ENCODE measurements at places on chromosomes 2 and 18.

DNA sequence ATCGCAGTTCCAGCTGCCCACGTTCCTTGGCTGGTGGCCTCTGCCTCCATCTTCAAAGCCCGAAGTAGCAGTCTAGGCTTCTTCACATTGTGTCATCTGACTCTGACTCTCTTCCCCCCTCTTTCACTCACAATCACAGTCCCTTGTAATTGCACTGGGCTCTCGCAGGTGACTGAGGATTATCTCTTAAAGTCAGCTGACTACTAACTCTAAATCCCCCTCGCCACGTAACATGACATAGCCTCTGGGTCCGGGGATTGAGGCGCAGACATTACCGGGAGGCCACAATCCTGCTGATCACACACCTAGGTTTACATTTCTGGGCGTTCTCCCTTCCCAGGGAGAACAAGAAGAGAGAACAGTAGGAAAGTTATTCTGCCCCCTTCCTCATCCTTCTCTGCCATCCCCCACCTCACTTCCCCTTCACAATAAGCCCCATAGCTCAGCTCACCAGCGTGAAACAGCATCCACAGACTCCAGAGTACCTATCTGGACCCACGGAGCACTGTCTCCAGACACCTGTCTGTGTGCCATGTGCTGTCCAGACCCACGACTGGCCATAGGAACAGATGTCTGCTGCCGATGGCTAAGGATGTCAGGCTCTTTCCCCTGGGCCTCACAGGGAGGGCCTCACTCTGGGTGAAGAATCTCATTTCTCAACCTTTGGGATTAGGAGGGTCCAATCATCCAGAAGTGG, 64.3 kb upstream of the FZD7 start:
- no peak for DNase-seq

- DNase-seq: no peak
Observed at GRCh38 chr2:71716697-71717624, 263.6 kb downstream of the DYSF start.

GRCh38 chr2:137675584-137676327, 288.5 kb upstream of the HNMT start:
- DNase-seq: no peak

GRCh38 chr2:27863146-27863545, 27.0 kb downstream of the RBKS start:
- no peak for DNase-seq

DNA sequence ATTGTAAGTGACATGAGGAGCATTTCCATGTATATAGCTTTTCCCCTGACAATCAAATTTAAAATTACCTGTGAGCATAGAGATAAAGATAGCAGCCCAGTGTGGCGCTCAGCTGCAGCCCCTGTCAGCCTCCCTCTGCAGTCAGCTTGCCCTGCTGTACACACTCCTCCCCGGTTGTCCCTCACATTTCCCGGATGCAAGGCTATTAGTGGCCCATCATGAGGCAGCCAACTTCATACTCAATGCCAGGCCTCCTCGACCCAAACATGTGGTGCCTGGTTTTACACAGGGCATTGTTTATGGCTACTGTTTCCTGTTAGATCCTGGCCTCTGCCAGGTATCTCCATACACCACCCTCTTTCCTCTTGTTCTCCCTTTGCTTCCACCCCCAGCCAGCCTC, 116.1 kb upstream of the SH3BP4 start:
- no peak for DNase-seq

DNA sequence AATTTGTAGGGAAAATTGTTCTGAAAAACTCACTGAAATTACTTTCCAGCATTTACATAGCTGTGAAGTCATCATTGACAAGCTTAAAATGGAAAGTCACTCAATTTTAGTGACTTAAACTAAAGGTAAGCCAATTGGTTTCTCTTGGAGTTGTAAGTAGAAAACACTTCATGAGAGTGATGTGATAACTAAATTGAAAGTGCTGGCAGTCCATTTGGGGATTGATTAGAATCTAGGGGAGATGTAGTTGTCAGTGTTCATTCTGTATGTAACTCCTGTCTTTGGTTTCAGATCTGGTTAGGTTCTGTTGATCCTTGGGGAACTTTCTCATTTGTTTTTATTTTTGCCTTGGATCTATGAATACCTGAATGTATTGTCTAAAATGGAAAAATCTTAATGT, 53.8 kb downstream of the COX7A2L start:
- DNase-seq: no peak

GRCh38 chr2:216652566-216652965, 19.3 kb downstream of the IGFBP2 start:
- DNase-seq: no peak

DNA sequence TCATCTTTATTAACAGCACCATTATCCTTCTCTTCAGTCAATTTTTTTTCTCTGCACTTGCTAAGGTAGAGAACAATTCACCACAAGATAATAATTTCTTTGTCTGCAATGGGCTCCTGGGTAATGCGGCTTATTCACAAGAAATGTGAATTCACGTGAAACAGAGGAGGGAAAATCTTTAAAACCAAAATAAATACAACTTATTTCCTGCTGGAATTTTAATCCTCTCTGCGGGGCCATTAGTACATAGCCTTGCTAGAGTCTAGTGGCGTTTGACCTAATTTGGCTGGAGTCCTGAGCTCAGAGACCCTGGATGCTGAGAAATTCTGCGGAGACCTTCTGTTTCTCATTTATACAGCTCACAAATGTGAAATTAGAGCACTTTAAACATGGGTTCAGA, 319.3 kb upstream of the MMADHC start:
- no peak for DNase-seq

DNA sequence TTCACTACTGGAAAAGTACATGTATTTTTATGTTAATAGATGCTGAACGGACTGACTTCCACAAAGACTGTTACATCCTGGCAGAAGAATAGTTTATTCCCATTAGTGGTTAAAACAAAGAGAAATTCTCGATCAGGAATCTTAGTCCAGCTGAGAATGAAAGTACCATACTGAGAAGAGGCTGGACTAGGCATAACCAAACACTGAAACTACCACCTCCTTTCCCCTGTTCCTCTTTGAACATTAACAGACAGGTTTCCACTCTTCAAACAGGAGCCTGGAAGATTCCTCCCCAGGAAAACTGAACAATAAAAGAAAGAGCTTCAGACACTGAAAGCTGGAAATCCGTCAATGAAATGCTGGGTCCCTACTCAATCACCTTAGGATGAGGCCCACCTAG, 25.8 kb downstream of the LDAH start:
- no peak for DNase-seq

GRCh38 chr2:241274127-241274526, 41.3 kb downstream of the HDLBP start:
- DNase-seq: no peak

GRCh38 chr2:29009270-29009669, 28.2 kb downstream of the TOGARAM2 start:
- DNase-seq: no peak

GRCh38 chr2:38284971-38285370, 92.1 kb downstream of the ATL2 start:
- DNase-seq: no peak

DNA sequence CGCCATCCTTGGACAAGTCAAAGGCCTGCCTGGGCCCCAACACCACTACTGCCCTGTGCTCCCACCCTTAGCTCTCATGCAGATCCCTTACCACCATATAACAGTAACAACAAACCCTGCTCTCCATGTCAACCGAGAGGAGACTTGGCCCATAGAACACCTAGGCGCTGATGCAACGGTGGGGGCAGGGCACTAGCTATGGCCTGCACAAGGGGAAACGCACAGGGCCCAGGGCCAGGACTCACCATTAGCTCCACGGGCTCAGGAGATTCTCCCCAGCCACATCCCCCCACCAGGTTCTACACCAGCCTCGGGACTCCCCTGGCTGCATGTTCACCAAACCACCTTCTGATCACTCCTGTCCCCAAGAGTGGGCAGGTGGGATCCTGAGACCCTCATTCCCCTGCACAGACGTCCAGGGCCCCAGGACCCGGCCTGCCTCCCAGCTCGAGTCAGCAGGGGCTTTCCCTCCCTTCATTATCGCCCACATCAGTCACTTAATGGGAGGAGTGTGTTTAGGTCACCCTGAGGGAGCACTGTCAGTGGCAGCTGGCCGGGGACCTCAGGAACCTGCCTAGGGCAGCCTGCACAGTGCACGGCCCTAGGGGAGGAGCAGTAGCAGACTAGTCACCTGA, 29.3 kb downstream of the ANKMY1 start:
- no peak for DNase-seq

DNA sequence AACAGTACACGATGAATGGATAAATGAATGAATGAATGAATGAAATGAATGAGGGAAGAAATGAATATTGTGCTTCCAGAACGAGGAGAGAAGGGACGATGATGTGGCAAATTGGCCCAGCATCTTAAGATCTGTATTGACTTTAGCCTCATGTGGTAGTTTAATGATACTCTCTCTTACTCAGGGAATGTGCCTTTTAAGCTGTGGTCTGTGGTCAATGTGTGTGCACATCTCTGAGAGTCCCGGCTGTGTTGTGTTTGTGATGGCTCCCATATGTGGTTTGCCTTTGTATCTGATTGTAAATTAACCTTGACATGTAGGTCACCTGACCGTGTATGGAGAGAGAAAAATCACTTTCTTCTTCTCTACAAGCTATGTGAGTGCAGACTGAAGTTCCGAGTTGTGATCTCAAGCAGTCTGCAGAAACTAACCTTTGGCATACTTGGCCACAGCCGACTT, 91.2 kb downstream of the NEDD4L start:
- peak; percentile 39 for DNase-seq

GRCh38 chr2:86520153-86520552, 43.1 kb downstream of the CHMP3 start:
- no peak for DNase-seq

Data from activated CD4-positive, alpha-beta T cell treated with anti-CD3 and anti-CD28 coated beads, Interleukin-2, amount 50 U/mL, for 16 hours (primary cell).